ENCODE measurements at places on chromosomes 2 and 18. TPM values are rescaled to one million over a fixed set of nuclear protein-coding genes. Genes with fewer than 3 reads are reported as not detected.

- no peak for DNase-seq
These were observed 9.9 kb downstream of the TNP1 start for GRCh38 chr2:216849987-216850386.

DNA sequence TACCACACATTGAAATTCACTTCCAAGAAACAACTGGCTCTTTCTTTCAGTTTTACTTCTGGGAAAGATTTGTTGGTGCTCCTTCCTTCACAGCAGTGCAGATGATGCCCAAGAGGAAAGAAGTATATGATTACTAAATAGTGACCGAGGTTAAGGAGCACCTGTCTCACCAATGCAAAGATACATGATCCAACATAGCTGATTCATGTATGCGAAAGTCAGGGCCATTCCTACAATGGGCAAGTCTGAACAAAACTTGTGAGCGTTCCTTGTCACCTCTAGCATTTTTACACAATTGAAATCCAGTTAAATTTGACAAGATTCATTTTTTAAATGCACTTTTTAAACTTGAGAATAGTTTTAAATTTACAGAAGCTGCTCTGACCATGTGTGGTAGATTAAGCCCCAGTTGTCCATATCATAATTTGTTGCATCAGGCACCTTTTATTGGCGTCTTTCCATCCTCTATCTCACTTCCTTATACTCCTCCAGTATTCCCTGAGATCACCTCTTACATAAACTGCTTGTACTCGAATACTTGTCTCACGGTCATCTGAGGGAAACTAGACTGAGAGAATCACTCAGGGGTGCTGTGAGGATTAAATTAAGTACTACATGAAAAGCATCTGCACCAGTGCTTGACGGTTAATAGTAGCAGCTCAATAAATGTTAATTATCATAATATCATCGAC is 438.8 kb upstream of the CDH20 start:
- DNase-seq: no peak

- DNase-seq: no peak
These were observed at the start of gene LONRF2 for GRCh38 chr2:100321866-100322820. Gene LONRF2, minus strand, starts transcription at chr2:100322501. Its CDS starts 408 bp downstream, at chr2:100322093.

DNA sequence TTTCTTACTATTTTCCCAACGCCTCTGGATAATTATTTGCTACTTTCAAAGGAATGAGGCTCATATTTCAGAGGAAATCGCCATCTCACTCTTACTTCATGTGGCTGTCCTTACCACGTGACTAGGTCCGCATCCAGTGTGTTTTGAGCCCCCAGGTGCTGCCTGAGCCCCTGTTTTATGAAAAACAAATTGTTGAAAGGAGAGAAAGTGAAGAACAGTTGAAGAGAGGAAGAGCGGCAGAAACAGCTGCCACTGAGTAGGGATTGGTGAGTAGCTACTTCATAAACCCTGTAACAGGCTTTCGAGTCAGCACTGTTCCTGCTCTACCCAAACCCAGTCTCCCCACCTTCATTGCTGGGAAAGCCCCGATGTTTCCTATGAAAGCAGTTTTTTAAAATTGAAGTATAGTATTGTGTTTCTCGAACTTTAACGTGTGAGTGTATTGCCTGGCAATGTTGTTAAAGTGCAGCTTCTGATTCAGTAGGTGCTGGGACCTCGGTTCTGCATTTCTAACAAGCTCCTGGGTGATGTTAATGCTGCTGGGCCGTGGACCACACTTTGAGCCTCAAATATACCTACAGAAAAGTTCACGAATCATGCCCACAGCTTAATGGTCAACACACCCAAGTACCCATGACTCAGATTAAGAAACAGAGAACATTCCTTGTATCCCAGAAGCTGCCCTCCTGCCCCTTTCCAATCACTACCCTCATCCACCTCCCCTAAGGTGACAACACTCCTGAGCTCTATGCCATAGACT is 39.7 kb downstream of the TMEM177 start:
- no peak for DNase-seq

GRCh38 chr2:231099918-231100317 is 24.9 kb downstream of the HTR2B start:
- no peak for DNase-seq

FSIP2 gene
- total RNA-seq: 0.39 TPM

TSPYL6 gene
- not detected for total RNA-seq

GRCh38 chr18:43805646-43806194 is 528.4 kb upstream of the SYT4 start:
- DNase-seq: no peak

- DNase-seq: no peak
These were observed 20.0 kb upstream of the PTPN4 start for GRCh38 chr2:119739580-119740255.

DNA sequence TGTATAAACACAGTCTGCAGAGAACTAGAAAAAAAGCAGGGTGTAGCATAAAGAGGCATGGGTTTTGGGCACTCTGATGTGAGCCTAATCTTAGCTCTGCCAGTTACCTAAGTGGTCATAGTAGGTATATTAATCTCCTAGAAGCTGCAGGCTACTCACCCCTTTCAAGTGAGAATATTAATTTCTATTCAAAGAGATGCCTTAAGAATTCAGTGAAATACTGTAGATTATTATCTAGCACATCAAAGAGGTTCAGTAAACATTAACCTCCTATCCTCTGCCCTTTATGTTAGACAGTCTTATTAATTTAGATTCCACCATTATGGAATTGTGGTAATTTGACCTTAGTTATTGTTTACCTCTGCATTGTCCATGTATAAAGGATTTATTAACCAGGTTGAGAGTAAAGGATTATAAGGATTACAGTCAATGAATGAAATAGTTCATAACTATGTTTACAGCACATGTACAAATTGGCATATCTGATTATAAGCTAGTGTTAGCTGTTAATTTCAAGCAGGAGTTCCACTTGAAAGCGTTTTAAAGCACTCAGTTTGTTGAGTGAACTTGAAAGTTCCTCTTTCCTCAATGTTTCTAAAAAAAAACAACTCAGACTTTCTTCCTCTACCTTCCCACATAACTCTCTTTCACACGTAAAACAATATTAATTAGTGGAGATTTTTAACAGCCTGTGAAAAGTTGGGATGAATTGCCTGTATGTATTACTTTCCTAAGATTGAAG is 150.6 kb upstream of the EPC2 start:
- DNase-seq: no peak

BUB1 gene
- total RNA-seq: 1.6 TPM

DNA sequence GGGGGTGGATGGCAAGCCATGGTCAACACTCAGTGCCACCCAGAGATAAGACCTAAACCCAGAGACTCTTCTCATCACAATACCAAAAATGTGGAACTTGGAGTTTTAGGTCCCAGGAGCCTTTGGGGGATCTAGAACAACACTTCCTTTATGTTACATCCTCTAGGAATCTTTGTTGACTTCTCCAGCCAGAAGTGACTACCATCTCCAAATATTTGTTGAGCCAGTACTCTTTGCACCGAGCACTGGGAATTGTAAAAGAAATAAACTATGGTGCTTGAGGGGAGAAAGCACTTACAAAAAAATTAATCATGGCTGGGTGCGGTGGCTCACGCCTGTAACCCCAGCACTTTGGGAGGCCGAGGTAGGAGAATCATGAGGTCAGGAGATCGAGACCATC is 120.0 kb upstream of the TMEM200C start:
- DNase-seq: no peak

ANKRD30B gene
- not detected for total RNA-seq

GRCh38 chr2:70947556-70948184 is 12.0 kb downstream of the ATP6V1B1 start:
- no peak for DNase-seq

COQ10B gene
- 55.3 TPM for total RNA-seq

DNA sequence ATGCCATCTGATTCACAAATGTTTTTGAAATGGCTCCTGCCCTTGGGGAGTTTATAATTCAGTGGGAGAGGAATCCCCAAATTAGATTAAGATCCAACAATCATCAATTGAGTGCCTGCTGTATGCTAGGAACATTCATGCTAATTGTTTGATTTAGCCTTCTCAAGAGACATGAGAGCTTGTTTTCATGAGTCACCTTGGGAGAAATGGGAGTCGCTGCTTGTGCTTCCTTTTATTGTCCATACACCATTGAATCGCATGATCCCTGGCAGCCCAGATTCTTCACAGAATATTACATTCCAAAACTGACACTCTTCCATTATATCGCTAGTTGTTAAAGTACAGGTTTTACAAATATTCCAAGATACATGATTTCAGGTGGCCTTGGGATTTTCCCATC is 106.0 kb upstream of the MAP3K20 start:
- DNase-seq: no peak

DNA sequence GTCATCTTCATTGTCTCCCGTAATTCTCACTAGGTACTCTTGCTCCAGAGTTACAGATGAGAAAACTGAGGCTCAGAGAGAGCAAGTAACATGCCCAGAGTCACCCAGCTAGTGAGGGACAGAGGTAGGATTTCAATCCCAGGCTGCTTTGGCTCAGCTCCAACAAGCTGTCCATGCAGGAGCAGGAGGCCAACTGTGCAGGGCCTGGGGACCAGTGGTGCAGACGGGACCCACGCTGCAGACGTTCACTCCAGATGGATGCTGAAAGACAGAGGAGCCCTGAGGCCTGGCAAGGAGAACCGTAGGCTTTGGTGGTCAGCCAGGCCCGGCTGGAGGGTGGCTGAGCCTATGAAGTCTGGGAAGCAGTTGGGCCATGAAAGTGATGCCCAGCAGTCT is 102.6 kb downstream of the MCFD2 start:
- no peak for DNase-seq

THSD7B gene
- total RNA-seq: not detected

GRCh38 chr2:5125017-5125730 is 567.0 kb upstream of the SOX11 start:
- DNase-seq: no peak

- no peak for DNase-seq
These were observed 72.3 kb upstream of the CD226 start for GRCh38 chr18:70019991-70020390.

GRCh38 chr2:143933946-143934569 is 585.9 kb downstream of the ZEB2 start:
- no peak for DNase-seq

DNA sequence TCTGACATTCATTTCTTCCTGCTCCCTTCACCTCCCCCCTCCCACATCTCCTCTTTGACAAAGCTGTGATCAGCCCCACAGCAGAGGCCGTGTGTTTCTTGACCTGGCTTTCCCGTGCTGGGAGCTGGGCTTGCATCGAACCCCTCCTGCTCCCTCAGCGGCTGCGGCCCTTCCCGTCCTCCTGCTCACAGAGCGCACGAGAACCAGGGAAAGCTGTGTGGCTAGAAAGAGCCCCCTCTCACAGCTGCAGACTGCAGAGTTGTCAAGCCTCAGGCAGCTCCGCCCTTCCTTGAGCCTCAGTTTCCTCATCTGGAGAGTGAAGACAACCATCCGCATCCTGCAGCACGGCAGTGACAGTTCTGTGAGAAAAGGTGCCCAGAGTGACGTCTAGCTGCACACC is 65.7 kb upstream of the GLI2 start:
- DNase-seq: no peak

GKN2 gene
- not detected for total RNA-seq

GRCh38 chr2:12488352-12489318 is 228.1 kb upstream of the TRIB2 start:
- DNase-seq: peak; percentile 80

SERPINB11 gene
- total RNA-seq: not detected

GRCh38 chr2:231390667-231391066 is 4.8 kb upstream of the B3GNT7 start:
- no peak for DNase-seq

MLPH gene
- total RNA-seq: 0.39 TPM

BCL11A gene
- 3.3 TPM for total RNA-seq

GRCh38 chr2:26299471-26300101 is 46.4 kb upstream of the SELENOI start:
- no peak for DNase-seq

GRCh38 chr2:5409898-5410381 is 282.2 kb upstream of the SOX11 start:
- no peak for DNase-seq

CTNNA2 gene
- not detected for total RNA-seq

GRCh38 chr2:18427762-18428161 is 132.7 kb downstream of the RDH14 start:
- DNase-seq: no peak

DNA sequence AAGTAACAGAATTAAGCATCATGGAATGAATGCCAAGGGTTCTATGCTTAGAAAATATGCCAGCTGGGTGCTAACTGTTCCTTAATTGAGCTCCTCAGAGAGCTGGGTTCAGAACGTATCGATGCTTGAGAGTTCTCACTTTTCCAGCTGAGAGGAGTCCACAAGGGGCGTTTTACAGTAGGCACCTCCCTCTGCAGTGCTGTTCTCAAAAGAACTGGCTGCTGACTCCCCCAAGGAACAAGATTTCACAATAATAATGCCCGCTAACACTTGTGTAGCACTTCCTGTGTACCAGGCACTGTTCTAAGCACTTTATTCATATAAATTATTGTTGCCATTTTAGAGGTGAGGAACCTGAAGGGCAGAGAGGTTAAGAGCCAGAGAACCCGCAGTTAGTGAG is 18.1 kb upstream of the TMEM237 start:
- no peak for DNase-seq

GRCh38 chr2:23379220-23379695 is 5.7 kb upstream of the KLHL29 start:
- DNase-seq: no peak

DNA sequence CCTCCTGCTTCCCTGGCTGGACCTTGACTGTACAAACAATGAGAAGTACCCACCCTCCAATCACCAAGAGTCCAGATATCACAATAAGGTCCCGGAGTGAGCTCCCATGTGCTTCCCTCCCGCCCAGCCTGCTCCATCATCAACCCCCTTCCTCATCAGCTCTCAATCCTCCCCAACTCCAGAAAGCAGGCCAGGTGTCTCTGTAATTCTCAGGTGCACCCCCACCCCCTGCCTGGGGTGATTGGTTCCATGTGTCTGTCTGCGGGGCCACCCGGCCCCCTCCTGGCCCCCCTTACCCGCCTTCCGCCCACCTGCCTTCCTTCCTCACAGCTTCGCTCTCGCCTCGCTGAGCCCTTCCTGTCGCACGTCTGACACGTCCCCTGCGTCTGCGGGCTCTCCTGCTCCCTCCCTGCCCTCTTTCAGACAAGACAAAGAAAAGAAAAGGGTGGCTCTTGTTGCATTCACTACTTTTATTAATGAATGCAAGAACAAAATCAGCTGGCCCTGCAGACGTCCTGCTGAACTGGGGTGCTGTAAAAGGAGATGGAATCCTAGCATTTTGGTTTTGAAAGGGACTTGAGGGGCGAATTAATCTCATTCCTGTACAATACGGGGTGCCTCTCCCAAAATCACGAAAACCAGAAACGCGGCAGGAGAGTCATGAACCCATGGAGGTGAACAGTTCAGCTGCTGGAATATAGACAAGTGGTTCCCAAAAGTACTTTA is 26.5 kb upstream of the IGFBP2 start:
- DNase-seq: peak; percentile 2

- DNase-seq: no peak
These were observed 580.9 kb upstream of the TMEFF2 start for GRCh38 chr2:192775459-192776262.

MC4R gene
- not detected for total RNA-seq

DNA sequence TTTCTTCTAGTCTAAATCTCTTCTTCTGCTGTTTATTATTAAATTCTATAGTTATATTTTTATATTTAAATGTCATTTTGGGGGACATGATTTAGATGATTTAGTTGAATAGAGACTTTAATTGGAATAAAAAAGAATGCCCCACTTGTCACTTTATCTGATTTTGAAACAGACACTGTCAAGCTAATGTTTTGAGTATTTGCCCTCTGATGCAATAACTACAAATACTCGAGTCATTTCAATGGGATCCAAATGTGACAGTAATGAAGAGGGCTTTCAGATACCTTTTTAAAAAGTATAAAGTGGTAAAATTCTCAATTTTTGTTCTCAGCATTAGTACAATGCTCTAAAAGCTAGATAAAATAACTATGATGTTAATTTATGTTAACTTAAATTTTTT is 257.3 kb upstream of the SESTD1 start:
- DNase-seq: no peak

- no peak for DNase-seq
These were observed 47.1 kb downstream of the KCNG3 start for GRCh38 chr2:42446503-42447271.

Measured in CD4-positive, alpha-beta T cell (primary cell).